Upper lobe of left lung (tissue), 6 donors: ENCODE measurements at places on chromosomes 12 and 14. TPM values are rescaled to one million over a fixed set of nuclear protein-coding genes. Genes with fewer than 3 reads are reported as not detected.

GRCh38 chr12:26668230-26668629 lies 164.8 kb downstream of the ITPR2 start:
- DNase-seq, result no peak

- DNase-seq, result no peak
These were observed 9.2 kb upstream of the SIVA1 start for GRCh38 chr14:104743461-104744380.

GRCh38 chr12:59452259-59452658 lies 143.6 kb upstream of the SLC16A7 start:
- DNase-seq, result no peak

DNA sequence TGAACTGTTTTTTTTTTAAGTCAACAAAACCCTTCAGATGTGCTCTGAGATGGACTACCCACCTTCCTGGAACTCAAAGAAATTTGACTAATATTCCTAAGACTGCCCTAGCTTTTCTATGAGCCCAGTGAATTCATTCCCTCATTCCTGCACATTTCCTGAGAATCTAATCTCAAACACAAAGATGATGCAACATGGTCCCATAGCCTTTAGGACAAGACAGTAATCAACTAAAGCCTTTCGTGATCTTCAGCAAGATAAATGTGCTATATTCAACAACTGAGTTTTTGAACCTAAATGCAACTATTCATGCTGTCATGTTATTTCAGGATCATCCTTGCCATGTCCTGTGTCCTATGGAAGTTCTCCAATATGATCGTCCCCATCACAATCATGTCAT lies 5.0 kb downstream of the SETD3 start:
- no peak for DNase-seq

GRCh38 chr14:61476105-61476753 lies 154.8 kb downstream of the PRKCH start:
- DNase-seq, result no peak

GRCh38 chr12:115866909-115867525 lies 410.5 kb downstream of the MED13L start:
- DNase-seq, result no peak

DNA sequence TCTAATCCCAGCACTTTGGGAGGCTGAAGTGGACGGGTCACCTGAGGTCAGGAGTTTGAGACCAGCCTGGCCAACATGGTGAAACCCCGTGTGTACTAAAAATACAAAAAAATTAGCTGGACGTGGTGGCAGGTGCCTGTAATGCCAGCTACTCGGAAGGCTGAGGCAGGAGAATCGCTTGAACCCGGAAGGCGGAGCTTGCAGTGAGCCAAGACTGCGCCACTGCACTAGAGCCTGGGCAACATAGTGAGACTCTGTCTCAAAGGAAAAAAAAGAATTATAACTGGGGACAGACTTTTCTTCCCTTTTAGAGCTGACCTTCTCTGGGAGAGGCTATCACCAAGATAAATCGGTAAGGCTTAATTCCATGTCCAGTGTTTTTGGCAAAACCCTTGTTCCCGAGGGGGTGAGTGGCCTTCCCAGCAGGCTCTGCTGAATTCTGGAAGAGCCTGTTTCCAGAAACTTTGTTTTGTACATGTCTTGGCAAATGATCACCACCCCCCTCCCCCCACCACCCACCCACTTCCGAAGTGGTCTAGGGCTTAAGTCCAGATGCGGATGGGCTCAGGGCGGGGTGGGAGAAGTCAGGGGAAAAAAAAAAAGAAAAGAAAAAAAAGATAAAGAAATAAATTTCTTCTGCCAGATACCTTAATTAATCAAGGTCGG lies 32.3 kb upstream of the DEGS2 start:
- no peak for DNase-seq

GRCh38 chr14:67483579-67484285 lies 4.8 kb downstream of the TMEM229B start:
- peak; percentile 64 for DNase-seq

GRCh38 chr12:19138551-19138950 lies 9.0 kb downstream of the PLEKHA5 start:
- no peak for DNase-seq

GRCh38 chr14:71289536-71289935 lies 382.3 kb downstream of the PCNX1 start:
- no peak for DNase-seq

GRCh38 chr14:30748343-30748742 lies 126.0 kb upstream of the COCH start:
- no peak for DNase-seq

DNA sequence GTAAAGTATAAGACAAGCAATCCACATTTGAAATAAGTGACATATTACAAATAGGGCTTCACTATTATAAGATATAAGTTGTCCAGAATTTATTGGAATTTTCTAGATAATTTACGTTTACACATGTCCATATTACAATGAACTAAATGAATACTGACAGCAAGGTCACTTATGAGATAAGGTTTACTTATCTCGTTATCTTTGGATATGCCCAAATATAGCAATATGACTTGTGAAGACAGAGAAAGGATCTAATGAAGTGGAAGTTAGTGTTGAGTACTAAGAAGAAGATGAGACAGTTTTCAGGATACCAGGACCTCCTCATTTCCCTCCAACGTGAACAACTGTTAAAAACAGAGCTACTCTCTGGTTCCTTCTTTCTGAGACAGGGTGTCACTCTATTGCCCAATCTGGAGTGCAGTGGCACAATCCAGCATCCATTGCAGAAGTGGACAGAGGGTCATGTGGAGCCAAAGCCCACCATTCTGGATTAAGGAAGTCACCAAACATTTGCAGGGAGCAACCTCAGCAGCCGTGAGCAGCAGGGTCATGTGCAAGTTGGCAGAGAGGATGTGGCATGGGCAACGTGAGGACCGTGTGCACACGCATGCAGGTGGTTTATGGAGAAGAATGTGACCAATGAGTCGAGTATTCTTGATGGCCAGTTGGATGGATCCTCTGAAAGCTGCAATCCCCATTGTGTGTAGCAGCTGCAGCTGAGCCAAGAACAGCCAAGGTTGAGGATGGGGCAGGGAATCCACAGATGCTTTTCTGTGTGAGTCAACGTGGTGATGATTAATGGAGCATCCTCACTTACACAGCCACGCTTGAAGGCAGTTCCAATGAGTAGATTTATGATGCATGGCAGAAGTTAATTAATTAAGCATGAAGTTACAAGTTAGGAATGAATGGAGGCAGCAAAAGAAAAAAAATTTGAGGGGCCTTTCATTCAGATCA lies 111.0 kb downstream of the BICD1 start:
- peak; percentile 43 for DNase-seq

DNA sequence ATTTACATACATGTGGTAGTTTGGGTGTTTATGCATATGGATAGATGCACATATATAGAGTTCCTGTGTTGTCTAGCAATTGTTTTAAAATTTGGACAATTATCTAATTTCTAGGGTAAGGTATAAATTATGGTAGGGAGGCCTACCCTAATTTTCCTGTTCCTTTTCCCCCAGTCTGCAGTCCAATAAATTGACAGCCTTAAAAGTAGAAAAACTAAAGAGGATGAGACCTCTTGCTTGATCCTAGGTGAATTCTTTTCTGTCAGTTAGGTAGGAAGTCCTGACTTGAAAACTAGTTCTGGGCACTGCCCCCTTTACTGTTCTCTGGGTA lies 2.1 kb upstream of the CDKN1B start:
- DNase-seq, result no peak

DNA sequence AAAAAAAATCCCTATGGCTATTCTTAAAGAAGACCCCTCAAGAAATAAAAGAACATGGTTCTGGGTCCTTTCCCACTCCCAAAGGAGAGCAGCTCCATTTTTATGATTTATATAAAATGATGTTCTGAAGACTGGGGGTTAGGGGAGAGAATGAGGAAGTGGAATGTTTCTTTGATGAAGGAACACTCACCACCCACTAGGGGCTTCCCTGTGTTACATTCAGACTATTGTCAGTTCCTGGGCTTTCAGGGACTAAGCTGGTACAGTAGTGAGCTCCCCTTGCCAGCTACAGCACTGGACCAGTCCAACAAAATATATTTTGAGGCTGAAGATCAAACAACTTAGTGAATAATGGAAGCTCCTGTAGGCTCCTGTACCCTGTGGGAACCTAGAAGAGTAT lies 98.9 kb downstream of the HMGA2 start:
- DNase-seq, result no peak

DNA sequence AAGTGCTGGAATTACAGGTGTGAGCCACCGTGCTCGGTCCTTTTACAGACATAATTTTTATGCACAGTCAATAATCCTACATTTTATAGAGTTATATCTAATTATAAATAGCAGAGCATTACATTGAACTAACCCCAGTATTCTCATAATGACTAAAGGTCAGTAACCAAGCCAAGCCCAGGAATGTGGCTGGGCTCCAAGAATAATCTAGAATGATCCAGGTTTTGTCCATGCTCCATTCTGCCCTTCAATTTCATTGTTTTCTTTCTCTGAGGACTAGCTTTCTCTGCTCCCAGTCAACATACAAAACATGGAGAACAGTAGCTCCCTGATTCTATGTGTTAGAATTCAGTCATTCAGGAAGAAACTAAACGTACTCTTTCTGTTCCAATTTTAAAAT lies 92.1 kb upstream of the KRR1 start:
- no peak for DNase-seq

DNA sequence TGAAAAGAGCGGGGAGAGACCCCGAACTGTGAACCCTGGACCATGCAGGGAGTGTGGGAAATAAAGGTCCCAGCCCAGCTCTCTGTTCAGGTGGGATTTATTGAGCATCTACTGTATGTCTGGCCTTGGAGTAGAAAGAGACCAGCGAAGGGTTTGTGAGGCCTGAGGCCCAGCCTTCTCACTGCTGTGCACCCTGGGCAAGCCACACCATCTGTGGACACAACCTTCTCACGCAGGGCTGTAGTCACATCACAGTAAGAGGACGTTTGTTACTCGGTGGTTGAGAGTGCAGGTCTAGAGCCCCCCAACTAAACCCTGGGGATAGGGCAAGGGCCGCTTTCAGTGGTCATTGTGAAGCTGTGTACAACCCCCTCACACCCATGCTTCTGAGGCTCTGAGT lies 18.2 kb downstream of the FAM222A start:
- no peak for DNase-seq

DNA sequence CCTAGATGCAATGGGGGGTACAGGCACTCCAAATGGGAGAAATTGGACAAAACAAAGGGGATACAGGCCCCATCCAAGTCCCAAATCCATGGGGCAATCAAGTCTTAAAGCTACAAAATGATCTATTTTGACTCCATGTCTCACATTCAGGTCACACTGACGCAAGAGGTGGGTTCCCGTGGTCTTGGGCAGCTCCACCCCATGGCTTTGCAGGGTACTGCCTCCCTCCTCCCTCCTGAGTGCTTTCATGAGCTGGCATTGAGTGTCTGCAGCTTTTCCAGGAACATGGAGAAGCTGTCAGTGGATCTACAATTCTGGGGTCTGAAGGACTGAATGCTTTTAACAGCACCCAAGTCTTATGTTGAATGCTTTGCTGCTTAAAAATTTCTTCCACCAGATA lies 274.5 kb upstream of the LRIG3 start:
- DNase-seq, result no peak

GRCh38 chr12:81176796-81177195 lies 98.9 kb downstream of the ACSS3 start:
- DNase-seq, result no peak

DNA sequence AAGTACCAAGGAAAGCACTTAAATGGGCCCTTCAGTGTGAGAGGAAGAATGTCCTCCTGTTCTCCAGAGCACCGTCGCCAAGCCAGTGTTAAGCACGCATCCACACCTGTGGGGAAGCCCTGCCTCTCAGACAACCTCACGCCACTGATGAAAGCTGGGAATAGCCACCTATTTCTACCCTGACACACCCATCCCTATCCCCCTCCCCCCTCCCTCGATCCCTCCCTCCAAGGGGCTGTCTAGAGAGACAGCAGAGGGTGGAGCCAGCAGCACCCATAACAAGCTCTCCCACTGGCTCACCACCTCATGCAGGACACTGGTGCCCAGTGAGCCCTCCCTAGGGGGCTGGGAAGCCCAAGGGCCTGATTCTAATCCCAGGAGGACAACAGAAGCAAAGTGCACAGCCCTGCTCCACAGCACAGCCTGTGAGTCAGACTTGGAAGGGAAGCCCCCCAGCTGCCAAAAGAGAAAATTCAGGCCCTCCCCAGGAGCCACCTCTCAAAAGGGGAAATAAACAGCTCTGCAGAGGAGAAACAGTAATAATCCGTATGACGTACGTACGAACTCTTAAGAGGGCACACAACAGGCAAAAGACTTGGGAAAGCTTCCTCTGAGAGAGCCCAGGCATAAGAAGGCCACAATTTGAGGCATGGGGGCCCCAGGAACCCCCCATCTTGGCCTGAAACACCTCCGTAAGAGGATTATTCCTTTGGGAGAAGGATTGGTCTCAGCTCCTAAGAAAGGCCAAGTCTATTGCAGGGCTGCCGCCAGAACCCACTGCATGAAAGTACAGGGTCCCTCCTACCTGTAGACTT lies 7.8 kb downstream of the PITPNM2 start:
- no peak for DNase-seq

GRCh38 chr14:78747813-78748212 lies 577.6 kb downstream of the NRXN3 start:
- no peak for DNase-seq

DNA sequence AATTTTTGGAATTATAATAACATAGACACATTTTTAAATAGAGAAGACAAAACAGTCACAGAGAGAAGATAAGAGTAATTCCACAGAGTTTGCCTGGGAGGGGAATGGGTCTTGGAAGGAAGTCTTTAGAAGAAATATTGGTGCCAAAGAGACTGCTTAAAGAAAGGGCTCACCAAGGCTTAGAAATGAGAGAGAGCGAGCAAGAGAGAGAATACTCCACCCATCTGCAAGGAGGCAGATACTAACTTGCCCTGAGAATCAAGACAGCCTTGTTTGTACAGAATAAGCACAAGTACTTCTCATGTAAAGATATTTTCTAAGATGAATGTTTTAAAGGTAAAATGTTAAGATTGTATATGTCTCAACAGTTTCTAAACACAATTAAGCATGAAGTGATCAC lies 165.5 kb downstream of the SLC38A4 start:
- no peak for DNase-seq

- peak; percentile 47 for DNase-seq
These were observed 15.6 kb downstream of the OTUB2 start for GRCh38 chr14:94041551-94042346.

WSCD2 gene
- 1.0 TPM for total RNA-seq

NANOG gene
- not detected for total RNA-seq

DPPA3 gene
- not detected for total RNA-seq

FOS gene
- 386 TPM for total RNA-seq

LRP1-AS gene
- not detected for total RNA-seq

SSTR1 gene
- total RNA-seq, result 5.2 TPM

PPP4R4 gene
- total RNA-seq, result 6.2 TPM

IGFBP6 gene
- 53.5 TPM for total RNA-seq

CARMIL3 gene
- 15.7 TPM for total RNA-seq

JAG2 gene
- 30.4 TPM for total RNA-seq

SERPINA10 gene
- total RNA-seq, result not detected

FGF23 gene
- not detected for total RNA-seq

FAM90A1 gene
- total RNA-seq, result not detected

EIF2S3B gene
- total RNA-seq, result not detected

CLEC9A gene
- total RNA-seq, result 0.57 TPM

OR4E2 gene
- not detected for total RNA-seq
